ENCODE measurements at places on chromosomes 11 and 22.
A peak's percentile ranks its signal among the peaks of the same experiment; 100 is the strongest.

- DNase-seq, result no peak
Observed at GRCh38 chr11:121249039-121249663, 43.4 kb upstream of the SC5D start.

GRCh38 chr11:11381471-11382105, 28.5 kb upstream of the CSNK2A3 start:
- no peak for DNase-seq

DNA sequence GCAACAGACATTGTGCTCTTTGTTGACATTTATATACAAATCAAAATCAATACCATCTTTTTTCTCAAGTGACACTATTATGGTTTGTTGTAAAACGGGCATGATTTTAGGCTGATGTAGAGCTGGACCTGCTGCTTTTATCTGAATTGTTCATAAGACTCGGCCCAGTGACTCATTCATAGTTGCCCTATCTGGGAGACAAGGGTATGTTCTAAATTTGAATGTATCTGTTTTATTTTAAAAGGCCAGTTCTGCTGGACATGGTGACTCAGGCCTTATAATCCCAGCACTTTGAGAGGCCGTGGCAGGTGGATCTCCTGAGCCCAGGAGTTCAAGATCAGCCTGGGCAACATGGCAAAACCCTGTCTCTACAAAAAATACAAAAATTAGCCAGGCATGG, 39.3 kb downstream of the CEP295 start:
- no peak for DNase-seq

GRCh38 chr11:70481625-70482528, 83.5 kb downstream of the CTTN start:
- DNase-seq, result no peak

- no peak for DNase-seq
Observed at GRCh38 chr11:128284634-128285033, 302.7 kb downstream of the ETS1 start.

GRCh38 chr22:21942407-21943343, 10.0 kb downstream of the PPM1F start:
- DNase-seq, result peak; percentile 38

GRCh38 chr11:103942646-103943045, 93.8 kb upstream of the DDI1 start:
- no peak for DNase-seq

GRCh38 chr11:76453248-76453647, 8.4 kb downstream of the EMSY start:
- DNase-seq, result no peak

DNA sequence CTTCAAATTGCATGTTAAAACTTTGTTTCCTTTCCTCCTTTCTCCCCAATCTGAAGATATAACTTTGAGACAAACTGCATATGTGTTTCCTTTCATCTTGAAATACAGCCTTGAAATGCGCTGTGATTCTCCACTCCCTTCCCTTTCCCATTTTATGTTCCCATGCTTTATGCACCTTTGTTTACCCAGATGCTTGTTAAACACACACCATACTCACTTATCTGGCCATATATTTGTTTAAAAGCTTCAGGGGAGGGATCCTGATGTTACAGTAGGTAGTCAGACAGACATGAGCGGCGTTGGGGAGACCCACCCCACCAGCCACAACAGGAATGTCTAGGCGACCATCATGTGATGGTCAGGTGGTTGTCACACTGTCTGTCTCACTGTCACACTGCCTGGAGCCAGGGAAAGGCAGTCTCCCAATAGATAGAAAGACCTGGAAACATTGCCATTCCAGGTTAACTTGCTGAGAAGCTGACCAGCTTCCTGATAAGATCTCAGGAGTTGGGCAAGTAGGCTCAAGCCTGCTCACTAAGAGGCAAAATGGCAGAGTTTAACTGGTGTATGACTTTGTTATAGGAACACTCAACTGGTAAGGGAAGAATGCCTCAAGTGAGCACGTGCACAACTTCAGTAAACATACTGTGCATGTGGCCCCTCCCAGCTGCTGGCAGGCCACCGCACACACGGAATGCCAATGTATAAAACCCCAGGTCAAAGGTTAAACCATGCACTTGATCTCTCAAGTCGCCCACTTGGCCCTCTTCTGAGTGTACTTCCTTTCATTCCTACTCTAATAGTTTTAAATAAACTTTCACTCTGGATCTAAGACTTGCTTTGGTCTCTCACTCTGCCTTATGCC, 23.5 kb upstream of the MSANTD2 start:
- no peak for DNase-seq

GRCh38 chr11:108672786-108673185, 7.9 kb downstream of the DDX10 start:
- DNase-seq, result no peak

GRCh38 chr11:86676533-86677154, 4.2 kb upstream of the ME3 start:
- no peak for DNase-seq

- no peak for DNase-seq
Observed at GRCh38 chr22:40659166-40659565, 20.1 kb upstream of the MCHR1 start.

DNA sequence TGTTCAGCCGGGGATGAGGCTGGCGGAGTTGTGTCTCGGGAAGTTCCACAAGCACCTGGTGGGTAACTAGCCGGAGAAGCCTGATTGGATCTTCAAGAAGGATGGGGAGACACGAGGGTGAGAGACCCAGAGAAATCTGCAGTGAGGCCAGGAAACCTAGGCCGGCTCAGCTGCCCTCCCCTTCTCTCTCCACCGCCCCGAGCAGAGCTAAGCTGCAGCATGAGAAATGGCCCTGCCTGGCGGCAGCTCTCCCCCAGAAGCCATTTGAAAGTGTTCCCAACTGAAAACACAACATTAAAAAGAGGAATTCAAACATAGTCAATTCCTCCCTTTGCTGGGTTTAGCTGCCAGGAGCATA, 77.8 kb upstream of the SHISAL1 start:
- no peak for DNase-seq

DNA sequence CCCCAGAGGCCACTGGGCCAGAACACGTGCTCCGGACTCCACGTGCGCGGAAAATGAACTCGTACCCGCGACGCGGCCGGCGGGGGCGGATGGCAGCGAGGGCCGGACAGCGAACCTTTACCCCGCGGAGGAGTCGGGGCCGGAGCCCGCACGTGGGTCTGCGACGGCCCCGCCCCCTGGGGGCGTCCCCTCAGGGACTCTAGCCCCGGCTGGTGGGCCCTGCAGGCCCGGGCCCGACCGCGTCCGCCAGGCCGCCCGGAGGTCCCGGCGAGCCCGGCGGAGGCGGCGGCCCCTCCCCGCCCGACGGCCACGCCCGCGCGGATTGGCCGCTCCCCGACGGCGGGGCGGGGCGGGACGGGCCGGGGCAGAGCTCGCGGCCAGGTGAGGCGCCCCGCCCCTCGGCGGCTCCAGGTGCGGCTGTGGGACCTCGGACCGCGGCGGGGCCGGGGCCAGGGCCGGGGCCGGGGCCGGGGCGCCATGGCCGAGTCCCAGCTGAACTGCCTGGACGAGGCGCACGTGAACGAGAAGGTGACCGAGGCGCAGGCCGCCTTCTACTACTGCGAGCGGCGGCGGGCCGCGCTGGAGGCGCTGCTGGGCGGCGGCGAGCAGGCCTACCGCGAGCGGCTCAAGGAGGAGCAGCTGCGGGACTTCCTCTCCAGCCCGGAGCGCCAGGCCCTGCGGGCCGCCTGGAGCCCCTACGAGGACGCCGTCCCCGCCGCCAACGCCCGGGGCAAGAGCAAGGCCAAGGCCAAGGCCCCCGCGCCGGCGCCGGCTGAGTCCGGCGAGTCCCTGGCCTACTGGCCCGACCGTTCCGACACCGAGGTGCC, at the start of gene FAM83F:
FAM83F (plus strand) TSS at position 389 of the 827 bp plus-strand sequence; CDS start at position 478, 89 bp downstream.
- DNase-seq, result peak; percentile 47

DNA sequence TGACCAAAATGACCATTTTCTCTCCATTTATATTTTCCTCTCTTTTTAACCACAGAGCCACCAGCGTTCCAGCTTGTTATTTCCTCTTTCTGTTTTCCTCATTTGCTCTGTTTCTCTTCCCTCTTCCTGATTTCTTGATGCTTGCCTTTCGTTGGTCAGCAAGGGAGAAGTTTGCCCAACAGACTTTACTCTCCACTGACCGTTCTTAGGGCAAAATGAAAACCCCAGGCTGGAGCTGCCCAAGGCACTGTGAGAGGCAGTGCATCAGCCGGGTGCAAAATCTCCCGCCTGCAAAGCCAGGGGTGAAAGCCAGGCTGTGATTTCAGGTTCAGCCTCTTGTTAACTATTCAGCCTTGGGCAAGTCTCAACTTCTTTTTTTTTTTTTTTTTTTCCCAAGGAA, 26.1 kb upstream of the APLP2 start:
- no peak for DNase-seq

- DNase-seq, result no peak
Observed at GRCh38 chr22:25482091-25482760, 82.2 kb upstream of the GRK3 start.

DNA sequence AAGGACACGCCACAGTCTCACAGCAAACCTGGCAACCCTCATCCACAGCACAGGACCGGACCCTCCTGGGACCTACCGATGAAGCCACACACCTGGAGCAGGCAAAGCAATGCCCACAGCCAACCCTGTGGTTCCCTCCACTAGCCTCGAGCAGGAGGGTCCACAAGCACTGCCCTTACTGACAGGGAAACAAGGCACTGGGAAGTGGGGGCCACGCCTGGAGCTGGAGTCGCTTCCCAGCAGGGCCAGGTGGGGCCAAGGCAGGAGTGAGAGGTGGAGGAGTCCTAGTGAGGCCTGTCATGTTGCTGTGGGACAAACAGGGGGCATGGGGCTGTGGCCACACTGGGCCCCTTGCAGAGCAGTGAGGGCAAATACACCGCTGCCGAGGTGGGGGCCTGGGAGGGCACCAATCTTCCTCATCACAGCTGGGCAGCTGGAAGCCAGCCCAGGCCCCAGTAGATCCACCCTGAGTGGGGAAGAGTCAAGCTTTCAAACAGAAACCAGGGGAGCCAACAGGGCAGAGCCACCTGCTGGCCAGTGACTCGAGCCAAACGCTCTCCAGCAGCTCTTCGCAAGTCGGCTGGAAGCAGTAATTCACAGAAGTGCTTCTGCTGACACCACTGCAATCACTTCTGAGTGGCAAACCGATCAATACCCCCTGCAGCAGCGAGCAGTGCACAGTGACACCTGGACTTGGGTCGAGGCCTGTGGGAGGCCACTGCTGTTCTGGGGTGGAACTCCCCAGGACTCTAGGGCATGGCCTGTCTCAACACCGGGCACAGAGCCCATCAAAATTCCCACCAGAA, 13.7 kb downstream of the SULT4A1 start:
- no peak for DNase-seq

DNA sequence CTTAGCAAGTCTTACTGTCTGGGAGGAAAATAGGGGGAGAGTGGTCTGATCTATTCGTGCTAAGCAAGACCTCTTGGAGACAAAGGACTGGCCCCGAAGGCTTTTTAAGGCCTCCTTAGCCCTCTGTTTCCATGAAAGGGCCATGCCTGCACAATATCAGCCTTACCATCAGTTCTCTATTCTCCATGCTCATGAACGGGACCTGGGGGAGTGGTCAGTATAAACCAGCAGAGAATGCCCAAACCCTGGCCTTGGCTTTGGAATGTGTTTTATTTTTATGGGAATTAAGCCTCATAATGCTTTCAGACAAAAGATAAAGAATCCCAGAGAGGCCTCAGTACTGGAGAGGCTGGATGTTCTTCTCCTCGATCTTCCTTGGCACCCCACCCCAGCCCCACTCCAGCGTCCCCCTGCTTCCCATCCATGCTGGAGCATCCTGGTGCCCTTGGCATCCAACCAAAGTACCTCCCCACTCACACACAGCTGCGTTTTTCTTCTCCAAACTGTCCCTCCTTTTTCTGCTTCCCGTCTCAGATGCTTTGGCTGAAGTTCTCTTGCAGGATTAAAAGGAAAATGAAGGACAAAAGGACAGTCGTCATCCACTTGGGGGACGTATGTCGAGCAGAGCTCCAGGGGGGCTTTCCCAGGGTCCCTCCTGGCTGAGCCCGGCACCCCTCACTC, 18.6 kb downstream of the FXYD6 start:
- no peak for DNase-seq

- DNase-seq, result peak; percentile 64
Observed at GRCh38 chr11:113474362-113475159, 637 bp downstream of the DRD2 start.

DNA sequence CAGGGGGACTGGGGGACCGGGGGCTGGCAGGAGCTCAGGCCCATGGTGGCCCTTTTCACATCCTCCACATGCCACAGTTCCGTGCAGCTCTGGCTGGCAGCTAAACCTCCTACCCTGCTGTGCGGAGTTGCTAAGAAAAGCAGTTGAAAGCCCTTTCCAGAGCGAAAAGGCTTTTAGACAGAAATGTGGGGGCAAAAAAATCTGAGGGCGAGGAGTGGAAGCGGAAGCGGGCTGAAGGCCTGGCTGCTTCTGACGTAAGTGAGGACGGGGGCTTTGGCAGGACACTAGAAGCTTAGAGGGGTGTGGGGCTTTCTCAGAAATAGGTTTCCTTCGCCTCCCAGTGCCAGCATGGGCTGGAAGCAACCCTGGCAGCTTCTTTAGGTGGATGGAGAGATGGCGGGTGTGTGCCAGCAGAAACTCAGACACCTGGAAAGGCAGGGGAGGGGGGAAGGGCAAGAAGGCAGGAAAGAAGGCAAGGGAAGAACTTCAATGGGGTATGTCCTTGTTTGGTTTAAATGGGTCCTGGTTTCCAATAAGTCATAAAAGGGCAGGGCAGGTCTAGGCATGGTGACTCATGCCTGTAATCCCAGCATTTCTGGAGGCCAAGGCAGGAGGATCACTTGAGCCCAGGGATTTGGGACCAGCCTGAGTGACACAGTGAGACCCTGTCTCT, 11.2 kb upstream of the DGKZ start:
- no peak for DNase-seq

GRCh38 chr11:70720281-70720680, 322.0 kb downstream of the CTTN start:
- DNase-seq, result no peak

DNA sequence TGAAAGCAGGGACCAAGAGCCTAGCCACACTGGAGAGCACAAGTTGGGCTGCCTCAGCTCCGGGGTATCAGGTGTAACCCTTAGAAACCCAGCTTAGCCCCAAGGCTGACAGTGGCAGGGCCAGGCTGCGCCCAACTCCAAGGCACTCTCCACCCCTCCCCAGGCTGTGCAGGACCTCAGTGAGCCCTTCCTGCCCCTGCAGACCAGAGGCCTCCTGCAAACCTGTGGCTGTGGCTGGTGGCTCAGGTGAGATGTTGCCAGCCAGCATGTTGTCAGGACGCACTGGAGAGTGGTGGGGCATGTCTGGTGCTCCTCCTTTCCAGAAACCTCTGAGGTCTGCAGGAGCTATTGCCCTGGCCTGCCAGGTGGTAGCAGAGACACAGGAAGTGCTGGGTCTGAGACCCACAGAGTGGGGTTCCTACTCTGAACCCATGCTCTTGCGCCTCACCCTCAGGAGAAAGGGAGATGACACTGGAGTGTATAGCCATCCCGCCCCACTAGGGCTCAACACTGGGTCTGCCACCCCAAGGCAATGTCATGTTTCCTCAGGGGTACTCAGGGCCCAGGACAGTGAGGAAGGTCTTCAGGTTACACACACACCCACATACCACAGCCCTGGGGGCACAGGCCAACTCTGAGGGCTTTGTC, 2.4 kb upstream of the SCARF2 start:
- DNase-seq, result no peak

- no peak for DNase-seq
Observed at GRCh38 chr22:20587206-20587958, 80.0 kb downstream of the MED15 start.

GRCh38 chr11:69634590-69634989, 6.4 kb upstream of the CCND1 start:
- DNase-seq, result no peak

All from activated naive CD8-positive, alpha-beta T cell treated with anti-CD3 and anti-CD28 coated beads, Interleukin-2, amount 50 U/mL, for 24 hours (primary cell).